ENCODE measurements at places on chromosomes 6 and 20.
A peak's percentile ranks its signal among the peaks of the same experiment; 100 is the strongest.

GRCh38 chr6:105533301-105533700, 130.4 kb upstream of the PREP start:
- DNase-seq: no peak

GRCh38 chr20:652615-653109, 338 bp downstream of the SRXN1 start:
- DNase-seq: peak; percentile 18

DNA sequence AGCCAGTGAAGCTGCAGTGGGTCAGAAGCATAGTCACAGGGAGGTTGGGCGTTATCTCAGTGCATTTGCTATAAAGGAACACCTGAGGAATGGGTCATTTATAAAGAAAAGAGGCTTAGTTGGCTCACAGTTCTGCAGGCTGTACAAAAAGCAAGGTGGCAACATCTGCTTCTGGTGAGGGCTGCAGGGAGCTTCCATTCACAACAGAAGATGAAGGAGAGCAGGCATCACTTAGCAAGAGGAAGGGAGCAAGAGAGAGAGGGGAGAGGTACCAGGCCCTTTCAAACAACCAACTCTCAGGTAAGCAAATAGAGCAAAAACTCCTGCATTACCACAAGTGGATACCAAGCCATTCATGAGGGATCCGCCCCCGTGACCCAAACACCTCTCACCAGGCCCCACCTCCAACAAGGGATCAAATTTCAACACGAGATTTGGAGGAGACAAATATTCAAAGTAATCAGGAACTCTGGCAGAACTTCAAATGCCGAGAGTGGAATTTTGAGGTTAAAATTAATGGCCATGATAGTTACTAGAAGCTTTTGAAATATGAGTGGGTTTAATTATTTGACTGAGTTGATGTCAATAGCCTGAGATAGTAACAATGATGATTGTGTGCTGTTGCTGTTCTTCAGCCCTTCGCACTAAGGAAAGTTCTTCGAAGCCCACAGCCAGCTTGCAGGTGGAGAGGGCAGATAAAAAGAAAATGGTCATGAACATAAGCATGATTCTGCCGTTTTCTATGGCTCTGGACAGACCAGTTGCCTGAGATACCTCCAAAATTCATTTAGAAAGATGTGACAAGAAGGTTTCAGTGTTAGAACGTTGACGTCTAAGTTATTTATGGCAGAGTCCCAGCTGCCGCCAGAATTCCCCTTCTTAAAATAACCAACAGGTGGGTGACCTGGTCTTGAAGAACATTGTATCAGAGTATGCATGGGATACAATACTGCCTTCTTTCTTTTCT, 55.3 kb upstream of the ADTRP start:
- DNase-seq: no peak

GRCh38 chr20:23697947-23698346, 9.1 kb upstream of the CST4 start:
- no peak for DNase-seq

DNA sequence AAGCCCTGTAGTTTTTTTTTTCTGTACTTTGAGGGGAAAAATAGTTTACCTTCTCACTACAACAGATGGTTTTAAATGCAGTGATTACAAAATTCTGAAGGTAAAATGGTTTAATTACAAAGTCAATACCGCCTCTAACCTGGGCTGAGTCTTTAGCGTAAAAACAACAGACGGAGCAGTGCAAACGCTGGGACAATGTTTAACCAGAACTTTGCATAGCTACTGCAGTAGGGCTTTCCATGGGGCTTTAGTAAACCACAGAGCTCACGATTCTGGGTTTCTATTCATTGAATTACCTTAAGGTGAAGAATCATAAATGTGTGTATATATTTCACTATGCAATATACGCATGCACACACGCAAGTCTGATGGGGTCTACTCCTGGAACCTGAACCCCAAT, 77.9 kb downstream of the RFX6 start:
- DNase-seq: no peak

- DNase-seq: no peak
Measured at GRCh38 chr6:82870582-82871172, 195.0 kb downstream of the UBE3D start.

DNA sequence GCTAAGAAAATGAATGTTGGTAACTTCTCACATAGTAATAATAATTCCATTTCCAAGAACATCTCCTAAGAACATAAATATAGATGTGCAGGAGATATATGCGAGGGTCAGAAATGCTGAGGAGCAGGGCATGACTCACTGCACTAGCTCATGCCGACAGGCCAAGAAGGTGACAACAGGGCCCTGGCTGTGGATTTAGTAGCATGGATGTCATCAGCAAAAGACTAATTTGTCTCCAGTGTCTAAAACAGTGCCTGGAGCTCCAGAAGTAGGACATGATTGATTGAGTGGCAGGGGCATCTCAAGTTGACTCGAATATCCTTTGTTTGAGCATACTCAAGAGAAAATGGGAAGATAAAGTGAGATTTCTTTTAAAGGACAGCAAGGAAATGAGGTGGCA, 207.0 kb upstream of the FOXA2 start:
- DNase-seq: no peak

DNA sequence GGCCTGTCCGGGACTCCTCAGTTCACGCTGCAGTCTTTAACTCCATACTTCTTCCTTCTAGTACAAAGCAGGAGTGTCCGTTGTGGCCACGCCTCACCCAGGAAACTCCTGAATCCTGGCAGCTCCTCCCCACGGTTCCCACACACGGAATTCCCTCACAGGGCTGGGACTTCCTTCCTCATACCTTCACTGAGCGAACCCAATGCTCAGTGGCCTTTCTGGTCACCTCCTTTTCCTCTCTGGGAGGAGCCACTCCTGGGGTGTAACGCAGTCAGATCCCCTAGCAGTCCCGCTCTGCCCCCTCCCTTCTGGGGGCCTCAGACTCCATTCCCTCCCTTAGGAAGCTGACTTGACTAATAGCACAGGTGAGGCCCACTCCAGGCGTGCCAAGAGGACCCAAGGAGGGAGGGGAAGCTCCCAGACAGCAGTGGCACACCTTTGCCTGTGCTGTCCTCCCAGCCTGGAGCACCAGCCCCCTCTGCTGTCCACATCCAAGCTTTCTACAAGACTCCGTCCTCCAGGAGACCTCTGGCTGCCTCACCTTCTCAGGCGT, at the start of gene SLC52A3:
TSS of gene SLC52A3 (minus strand) at position 75 of the 553 bp plus-strand sequence. CDS start 2,726 bp downstream, outside the sequence.
- no peak for DNase-seq

Measured in activated naive CD4-positive, alpha-beta T cell treated with anti-CD3 and anti-CD28 coated beads, Interleukin-2, amount 50 U/mL, for 72 hours (primary cell).